ENCODE measurements at places on chromosomes 7 and 10.

DNA sequence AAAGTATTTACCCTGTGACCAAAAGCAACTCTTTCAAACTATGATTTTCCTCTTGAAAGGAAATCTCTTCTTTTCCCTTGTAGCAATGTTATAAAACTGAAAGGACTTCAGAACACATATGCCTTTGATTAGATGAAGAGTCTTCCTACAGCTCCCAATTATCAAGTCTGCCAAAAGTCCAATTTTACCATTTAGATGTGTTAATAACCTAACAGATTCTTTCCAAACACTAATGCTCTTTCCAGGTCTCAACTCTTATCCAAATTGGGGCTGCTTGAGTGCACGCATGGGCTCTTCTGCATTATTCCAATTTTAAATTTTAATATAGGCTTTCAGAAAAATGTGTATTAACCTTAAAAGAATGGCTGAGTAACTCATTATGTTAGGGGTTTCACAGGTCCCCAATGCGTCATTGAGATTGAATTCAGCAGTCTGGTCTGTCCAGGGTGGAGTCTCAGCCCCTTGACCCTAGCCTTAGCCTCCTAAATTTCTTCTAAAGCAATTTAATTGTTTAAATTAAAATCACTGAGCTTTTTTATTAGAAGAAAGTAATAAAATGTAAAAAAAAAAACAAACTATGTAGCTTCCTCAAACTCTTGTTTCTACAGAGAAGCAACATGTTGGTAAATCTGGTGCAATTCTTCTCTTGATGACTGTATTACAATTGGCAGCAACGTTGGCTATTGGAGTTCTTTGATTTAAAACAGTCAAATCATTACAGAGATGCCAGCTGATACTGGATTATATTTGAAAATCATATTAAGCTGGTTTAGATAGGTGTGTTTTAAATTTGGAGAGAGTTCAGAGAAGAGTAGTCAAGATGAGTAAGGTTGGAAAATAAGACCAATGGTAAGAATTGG lies 170.4 kb downstream of the DKK1 start:
- DNase-seq = no peak

DNA sequence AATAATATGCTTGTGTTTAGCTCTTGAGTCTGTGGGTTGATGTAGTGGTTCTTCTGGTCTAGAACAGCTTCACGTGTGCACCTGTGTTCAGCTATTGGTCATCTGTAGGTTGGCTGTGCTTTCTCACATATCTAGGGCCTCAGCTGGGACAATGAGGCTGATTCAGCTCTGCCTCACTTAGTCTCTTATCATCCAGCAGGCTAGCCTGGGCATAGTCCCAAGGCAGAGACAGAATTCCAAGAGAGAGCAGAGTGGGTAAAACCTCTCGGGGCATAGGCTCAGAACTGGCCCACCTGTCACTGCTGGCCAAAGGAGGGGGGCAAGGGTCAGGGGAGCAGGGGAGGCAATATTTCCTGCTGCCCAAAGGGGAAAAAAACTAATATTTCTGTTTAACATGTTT lies 32.0 kb upstream of the MXI1 start:
- DNase-seq = no peak

DNA sequence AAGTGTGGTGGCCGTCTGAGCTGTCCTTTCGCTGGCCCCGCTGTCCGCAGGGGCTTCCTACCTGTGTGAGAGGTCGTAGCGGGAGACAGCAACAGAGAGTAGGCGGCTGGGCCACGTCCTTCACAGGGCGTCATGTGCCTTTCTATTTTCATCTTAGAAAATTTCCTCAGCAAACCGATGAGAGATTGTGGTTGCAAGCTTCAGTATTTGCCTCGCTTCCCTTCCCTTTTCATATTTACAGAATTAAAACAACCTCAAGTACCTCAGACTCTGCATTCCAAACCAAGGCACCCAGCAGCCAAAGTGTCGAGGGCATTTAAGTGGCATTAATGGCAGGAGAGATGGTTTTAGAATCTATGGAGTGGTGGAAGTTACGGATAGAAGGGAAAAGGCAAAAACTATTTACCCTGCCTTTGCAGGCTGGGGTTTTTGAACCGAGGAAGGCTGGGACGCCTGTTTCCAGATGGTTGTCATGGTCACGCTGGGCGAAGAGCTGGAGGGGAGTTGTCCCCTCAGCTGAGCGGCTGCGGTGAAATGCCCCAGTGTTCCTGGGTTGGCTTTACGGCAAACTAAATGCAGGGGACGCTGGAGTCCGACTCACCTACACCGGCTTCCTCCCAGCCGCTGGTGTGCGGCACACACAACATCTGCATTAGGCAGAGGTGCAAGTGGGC lies 41.9 kb downstream of the WIPI2 start:
- no peak for DNase-seq

DNA sequence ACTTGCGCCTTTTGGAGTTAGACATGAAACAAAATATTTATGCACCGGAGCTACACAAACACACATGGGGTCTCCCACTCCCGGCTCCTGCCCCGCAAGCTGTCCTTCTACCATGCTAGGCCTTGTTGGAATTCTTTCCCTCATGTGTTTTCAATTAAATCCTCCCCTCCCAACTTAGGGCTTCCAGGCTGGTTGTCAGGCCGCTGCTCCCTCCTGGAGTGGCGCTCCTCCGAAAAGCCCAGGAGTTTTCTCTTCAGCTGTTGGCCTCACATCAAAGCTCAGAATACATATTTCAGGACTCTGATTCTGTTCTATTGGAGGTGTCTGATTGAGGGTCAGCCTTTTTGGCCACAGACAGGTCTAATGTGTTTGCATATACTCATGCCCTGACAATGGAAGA lies 113.3 kb downstream of the FANK1 start:
- DNase-seq = no peak

DNA sequence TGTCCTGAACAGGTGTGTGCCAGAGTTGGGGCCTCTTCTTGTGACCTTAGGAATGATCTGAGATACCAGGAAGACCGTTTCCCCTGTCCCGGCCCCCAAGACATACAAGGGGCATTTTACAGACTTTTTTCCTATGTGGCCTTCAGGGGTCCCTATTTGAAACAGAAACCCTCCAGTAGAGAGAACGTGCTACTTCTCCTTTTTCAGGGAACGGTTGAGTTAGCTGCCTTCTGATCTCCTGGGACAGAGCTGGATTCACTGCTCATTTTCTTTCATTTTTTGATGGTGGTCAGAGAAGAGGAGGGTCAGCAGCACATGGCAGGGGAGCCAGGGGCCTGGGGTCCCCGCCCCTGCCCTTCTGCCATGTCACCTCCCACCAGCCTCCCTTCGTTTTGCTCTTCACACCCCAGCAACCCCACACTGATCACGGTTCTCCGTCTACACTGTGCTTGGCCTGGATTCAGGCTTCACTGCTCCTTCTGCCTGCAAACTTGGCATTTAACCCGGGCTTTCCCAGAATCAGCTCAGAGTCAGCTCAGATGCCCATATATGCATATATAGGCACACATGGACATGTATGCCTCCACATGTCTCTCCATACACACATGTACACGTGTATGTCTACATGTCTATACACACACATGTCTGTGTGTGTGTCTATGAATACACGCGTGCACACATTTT lies 138.1 kb upstream of the BTBD16 start:
- DNase-seq = no peak

DNA sequence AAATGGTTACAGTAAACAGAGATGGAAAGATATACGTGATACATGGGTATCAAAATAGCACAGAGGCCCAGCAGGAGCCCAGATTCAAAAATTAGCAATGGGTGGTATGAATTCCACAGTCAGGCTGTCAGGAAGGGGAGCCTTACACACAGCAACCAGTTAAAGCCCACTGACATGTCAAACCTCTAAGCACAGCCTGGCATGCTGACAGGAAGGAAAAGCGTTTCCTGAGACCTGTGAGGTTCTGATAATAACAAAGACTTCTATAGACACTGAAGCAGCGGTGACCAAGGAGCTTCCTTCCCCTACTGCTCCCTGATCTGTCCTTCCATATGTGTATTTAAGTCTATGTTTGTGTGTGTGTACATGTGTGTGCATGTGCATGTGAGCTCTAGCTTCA lies 89.9 kb downstream of the PHYHIPL start:
- DNase-seq = peak; percentile 45

GRCh38 chr7:81932936-81933335 lies 163.1 kb upstream of the HGF start:
- DNase-seq = no peak

- DNase-seq = no peak
These were observed 1199.2 kb downstream of the SORCS3 start for GRCh38 chr10:105840288-105840770.

- DNase-seq = no peak
These were observed 45.6 kb upstream of the CFAP46 start for GRCh38 chr10:132987671-132988571.

DNA sequence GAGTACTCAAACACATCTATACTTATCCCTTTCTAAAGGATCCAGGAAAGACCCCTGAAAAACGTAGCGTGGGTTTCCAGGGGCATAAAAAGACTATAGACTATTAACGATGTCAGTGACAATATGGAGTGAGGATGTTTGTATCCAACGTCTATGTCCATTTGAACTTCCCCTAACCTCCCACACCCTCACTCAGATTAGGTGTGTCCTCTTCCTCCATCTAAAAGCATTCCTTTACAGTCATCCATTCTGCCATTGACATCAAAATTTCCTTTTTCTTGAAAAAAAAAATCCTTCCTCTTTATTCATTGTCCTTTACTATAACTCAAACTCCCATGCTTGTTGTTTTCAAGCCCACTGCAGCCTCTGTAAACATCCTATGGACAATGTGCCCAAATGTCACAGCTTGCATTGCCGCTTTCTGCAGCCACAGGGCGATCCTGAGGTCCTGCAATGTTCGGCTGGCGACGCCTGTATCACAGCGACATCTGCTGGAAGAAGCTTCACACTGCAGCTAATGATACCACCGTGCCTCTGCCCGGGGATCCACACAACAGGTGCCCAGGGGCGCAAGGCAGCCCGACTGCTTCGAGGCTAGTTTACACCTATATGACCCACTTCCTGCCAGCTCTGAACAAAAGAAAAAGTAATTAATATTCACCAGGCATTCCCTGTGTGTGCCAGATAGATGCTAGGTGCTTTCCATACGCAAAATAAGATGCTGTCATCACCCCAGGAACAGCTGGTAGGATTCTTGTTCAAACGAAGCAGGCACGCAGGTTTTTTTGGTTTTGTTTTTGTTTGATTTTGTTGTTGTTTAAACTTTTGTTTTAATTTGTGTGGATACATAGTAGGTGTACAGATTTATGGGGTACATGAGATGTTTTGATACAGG lies 267.9 kb upstream of the GHITM start:
- DNase-seq = peak; percentile 32

DNA sequence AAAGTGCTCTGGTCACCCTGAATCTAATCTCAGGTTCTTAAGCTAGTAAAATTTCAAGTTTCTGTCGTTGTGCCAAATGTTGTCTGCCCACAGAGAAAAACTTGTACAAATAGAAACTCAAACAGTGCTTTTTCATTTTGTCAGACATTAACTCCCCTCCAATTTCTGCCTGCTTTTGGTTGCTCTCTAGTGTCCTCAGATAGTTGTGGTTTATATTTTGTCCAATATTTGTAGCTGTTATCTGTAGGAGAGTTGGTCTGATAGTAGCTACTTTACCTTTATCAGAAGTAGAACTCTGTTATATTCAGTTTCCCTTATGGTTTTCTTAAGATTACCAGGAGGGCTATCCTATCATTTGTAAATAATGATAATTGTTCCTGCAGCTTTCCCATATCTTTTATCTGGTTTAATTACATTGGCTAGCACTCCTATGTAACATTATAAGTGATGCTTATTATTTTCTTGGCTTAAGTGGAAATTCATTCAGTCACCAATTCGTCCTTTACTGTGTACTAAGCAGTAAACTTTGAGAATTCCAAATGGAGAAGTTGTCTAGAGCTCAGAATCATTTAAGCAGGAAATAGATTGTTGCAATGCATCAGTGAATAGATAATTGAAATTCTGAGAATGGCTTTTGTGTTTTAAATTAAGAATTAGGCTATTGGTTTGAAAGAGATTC lies 91.0 kb downstream of the ANKIB1 start:
- DNase-seq = no peak

- DNase-seq = no peak
These were observed 103.2 kb downstream of the NRG3 start for GRCh38 chr10:81978238-81978637.

DNA sequence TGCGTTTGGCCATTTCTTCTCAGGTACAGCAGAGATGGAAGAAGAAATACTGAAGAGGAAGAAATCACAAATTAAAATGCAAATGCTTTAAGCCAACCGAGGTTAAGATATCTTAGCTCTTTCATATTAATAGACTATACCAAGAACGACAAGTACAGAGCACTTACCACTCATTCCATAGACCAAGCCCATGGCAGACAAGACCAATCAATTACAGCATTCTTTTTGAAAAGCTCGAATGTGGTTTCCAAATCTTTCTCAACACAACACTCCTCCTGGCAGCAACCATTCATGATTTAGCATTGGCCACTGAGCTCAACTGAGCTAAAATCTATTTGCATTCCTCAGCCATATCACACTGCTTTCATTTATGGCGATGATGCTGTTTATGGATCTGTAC lies 2.7 kb downstream of the ASAH2 start:
- no peak for DNase-seq

DNA sequence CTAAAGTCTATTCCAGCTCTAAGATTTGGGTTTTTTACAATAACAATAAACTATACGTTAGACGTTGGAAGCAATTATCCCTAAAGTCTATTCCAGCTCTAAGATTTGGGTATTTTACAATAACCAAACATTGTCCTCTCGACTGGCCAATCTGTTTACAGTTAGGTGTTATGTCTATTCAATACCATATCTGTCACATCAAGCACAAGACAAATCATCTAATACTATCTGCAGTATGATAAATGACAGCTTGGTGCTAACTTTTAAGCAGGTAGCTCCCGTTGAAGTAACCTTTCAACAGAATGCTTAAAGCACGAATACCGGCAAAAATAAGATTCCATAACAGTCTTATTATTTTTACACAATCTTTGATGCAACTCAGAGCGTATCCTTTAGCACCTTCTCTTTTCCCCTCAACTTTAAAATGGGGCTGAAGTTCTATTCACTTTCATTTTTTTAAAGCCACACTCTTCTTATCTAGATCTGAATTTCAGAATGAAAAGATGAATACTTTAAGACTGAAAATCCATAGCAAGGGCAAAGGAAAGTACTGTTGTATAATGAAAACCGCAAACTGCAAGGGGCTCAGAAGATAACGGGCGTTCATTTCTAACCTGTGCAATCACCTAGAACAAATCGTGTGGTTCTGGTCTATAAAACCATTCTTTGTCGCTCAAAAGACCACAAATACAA lies 925 bp downstream of the H2AZ2 start:
- no peak for DNase-seq

GRCh38 chr7:139572704-139573385 lies 49.4 kb downstream of the CLEC2L start:
- no peak for DNase-seq

Data from KG1 (cell line).